ENCODE measurements at places on chromosomes 2 and 18. TPM values are rescaled to one million over a fixed set of nuclear protein-coding genes. Genes with fewer than 3 reads are reported as not detected.

DNA sequence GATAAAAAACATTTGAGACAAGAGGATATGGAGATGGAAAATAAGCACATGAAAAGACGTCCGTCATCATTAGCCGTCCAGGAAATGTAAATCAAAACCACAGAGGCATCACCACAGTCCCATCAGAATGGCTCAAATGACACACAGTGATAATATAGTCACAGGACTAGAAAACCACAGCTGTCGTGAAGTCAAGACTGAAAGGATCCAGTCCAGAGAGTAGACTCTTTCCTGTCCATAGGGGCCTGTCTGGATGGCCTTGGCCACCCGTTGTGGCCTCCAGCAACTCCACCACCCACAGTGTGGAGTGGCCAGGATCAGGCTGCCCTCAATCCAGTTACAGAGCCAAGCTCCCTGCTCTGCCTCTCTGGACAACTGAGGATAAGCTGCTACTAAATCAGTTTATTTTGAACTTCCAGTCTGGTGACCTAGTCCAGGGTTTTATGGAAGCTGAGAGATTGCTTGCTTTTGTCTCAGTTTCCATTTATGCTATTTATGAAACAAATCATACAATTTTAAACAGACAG, 60.4 kb downstream of the RHOB start:
- no peak for DNase-seq

Gene TCF4
- 105 TPM for total RNA-seq

DNA sequence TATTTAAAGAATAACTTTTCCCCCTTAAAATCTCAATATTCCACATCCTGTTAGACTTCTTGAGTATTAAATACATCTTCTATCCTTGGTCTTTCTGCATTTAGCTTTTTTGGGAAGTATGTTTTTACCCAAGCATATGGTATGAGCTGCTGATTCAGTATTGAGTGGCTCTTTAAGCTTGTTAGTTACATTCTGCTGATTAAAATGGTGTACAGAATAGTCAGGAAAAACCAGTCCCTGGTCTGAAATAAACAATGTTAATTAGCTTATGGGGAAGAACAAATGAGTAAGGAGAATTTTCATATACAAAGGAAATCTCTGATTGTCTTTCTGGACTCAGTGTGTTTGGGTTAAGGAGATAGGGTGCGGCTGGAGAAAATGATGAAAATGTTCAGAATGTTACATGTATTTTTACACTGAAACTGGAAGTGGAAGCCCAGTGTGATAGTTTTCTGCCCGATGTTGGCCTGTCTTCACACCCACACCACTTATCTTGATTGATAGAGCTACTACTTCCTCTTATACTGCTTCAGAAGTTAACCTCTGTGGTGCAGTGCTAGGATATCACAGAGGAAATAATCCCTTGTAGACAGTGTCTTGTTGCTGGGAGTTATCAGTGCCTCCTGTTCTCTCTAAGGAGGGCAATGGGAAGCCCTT, 84.0 kb downstream of the MSH2 start:
- DNase-seq, result no peak

Gene CCBE1
- 16.2 TPM for total RNA-seq

DNA sequence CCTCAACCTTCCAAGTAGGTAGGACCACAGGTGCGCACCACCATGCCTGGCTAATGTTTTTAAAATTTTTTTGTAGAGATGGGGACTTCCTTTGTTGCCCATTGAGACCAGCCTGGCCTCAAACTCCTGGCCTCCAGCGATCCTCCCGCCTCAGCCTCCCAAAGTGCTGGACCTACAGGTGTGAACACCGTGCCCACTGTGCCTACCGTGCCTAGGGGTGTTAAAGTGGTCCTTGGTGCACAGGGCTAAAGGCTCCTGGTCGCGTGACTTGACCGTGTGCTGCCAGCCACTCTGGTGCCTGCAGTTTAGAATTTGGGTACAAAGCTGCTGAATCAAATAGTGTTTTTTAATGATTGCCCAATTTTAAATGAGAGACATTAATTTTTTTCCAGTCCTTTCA, 51.0 kb upstream of the KCNG2 start:
- no peak for DNase-seq

DNA sequence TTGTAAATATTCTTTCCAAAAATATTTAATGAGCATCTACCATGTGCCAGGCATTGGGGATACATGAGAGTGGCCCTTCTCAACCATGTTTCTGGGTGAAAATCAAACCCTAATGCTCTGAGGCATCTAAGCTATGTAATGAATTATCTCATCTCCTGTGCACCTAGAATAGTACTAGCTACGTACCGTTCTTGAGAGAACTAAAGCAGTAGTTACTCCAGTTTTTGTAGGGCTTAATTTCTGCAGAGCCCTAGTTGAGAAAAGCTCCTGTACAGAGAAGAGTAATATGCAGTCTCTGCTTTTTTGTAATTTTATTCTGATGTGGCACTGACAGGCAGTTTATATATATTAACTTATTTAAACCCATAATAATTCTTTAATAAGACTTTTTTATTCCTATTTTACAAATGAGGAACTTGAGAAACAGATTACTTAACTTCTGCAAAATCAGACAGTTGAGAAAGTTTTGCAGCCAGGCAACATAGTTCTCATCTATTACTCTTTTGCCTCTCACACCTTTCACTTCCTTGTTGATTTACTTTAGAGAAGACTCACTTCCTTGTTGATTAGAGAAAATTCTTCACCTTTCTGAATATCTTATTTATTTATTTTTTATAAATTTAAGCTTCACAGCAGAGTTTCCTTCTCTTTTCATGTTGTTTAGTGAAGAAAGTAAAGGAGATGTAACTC, 3.1 kb downstream of the SPOPL start:
- no peak for DNase-seq

- no peak for DNase-seq
These were observed 10.9 kb downstream of the PSD4 start for GRCh38 chr2:113184531-113185230.

GRCh38 chr2:64134813-64135212, 9.4 kb downstream of the PELI1 start:
- DNase-seq, result peak; percentile 38
